Mammary epithelial cell (primary cell): ENCODE measurements at places on chromosomes 3 and 15. TPM values are rescaled to one million over a fixed set of nuclear protein-coding genes. Genes with fewer than 3 reads are reported as not detected.

The HCLS1 gene
- polyA plus RNA-seq: 0.06 TPM

DNA sequence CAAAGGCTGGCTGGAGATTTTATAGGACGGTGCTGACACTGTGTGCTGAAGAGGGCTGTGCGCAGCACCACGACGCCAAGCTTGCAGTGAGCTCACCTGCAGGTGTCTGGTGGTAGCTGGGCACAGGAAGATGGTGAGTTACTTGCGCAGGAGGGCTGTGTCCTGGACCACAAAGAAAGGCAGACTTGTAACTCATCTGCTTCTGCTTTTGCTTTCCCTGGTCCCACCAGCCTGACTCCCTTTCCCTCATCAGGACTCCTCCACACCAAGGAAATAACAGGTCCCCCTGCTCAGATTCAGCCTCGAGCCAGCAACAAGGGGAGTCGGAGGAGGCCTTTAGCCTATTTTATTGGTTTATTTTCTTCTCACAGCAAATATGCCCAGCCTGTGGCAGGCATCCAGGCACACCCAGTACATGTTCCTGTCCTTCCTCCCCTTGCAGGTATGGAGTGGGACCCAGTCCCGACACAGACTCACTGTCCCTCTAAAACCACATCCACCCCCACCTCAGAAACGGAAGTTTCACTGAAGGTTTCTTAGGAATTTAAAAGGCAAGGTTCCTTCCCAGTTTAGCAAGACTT lies 35.6 kb upstream of the FLNB start:
- peak; percentile 75 for DNase-seq

- no peak for DNase-seq
Measured at GRCh38 chr3:81242871-81243270, 518.6 kb downstream of the GBE1 start.

DNA sequence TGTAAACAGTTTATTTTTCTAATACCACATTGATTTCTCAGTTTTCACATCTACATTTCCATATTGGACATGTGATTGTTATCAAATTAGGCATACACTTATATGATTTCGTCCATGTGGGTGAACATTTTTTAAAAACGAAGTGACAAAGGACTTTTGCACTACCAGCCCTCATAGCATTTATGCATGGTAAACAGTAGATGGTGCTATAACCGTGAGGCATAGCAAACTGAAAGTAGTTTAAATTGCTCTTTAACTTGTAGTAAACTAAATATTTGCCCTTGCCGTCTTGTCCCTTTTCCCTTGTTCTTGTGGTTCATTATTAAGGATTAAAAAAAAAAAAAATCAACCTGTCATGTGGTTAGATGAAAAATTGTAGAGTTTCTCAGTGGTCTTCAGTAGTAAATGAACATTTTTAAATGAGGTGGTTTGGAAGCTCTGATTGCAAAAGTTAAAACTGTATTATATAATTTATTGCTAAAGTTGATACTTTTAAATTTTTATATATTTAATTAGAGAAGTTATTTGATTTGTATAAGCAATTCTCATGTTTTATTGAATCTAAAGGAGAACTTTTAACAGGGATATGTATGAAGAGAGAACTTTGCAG lies 24.0 kb downstream of the STX19 start:
- DNase-seq: peak; percentile 36

DNA sequence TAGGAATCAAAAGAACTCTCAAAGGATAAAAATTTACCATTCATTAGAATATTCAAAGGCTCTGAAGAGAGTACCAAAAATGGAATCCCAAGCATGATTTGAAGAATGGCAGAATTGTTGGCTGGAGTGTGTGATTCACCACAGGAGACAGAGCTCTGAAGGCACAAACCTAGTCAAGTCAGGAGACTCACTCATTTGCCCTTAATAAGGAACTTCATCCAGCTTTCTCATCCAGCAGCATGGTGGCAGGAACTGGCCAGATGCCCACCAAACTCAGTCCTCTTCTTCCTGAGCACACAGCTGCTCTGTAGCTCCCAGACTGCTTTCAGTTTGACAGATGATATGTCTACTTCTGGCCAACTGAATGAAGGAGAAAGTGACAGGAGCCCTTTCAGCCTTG lies 16.5 kb upstream of the HEG1 start:
- DNase-seq: no peak

GRCh38 chr15:28945626-28946230 lies 60.0 kb downstream of the APBA2 start:
- DNase-seq: no peak

The GALNT15 gene
- 0.05 TPM for polyA plus RNA-seq

The MYL3 gene
- not detected for polyA plus RNA-seq

The RBMS3 gene
- polyA plus RNA-seq: 6.6 TPM

GRCh38 chr3:59559721-59560435 lies 510.1 kb upstream of the CFAP20DC start:
- DNase-seq: peak; percentile 99

The SLC33A1 gene
- 17.9 TPM for polyA plus RNA-seq

The FHIT gene
- 1.5 TPM for polyA plus RNA-seq
